ENCODE measurements at places on chromosomes 7 and 10.

- no peak overlapping the region for H3K4me3 ChIP-seq
- peaks cover 11% of the 10 kb centered on the region for H3K4me1 ChIP-seq
- H3K27ac ChIP-seq, result no peak overlapping the region
- H3K27me3 ChIP-seq, result no peaks in the 10 kb centered on the region
- peak; percentile 28 for DNase-seq
- no peaks in the 10 kb centered on the region for H3K36me3 ChIP-seq
These were observed 45.5 kb upstream of the CYTH3 start for GRCh38 chr7:6317797-6318438.

DNA sequence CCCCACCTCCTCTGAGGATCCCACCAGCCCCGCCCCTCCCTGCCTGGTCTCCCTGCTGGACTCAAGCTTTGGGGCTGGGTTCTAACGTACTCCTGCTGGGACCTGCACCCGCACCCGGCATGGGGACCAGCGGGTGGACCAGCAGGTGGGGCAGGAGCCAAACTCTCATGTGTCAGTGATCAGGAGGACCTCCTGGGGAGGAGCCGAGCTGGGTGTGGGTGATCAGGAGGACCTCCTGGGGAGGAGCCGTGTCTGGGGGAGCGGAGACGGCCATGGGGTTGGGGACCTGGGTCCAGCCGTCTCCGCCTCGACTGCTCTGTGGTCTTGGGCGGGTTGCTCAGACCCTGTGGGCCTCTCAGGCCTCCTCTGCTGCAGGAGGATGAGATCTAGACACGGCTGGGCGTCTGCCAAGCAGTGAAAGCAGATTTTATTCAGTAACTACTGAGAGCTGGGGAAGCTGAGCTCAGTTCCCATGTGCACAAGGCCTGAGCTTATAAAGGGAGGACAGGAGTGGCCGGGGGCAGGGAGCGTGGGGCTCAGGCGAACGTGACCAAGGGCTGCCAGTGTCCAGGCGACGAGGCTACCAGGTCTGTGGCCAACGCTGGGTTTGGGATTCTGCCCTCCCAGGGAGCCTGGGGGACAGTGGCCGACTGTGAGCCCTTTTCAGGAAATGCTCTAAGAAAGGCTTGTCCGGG lies 33.6 kb upstream of the UTF1 start:
- H3K4me3 ChIP-seq, result no peak overlapping the region
- no peaks in the 10 kb centered on the region for H3K36me3 ChIP-seq
- H3K27me3 ChIP-seq, result peaks cover 2% of the 10 kb centered on the region
- no peaks in the 10 kb centered on the region for H3K4me1 ChIP-seq
- DNase-seq, result no peak

GRCh38 chr10:6002809-6003510 lies 25.6 kb upstream of the IL15RA start:
- H3K4me1 ChIP-seq, result peaks cover 9% of the 10 kb centered on the region
- H3K4me3 ChIP-seq, result no peak overlapping the region
- no peak overlapping the region for H3K27ac ChIP-seq
- H3K36me3 ChIP-seq, result peaks cover 9% of the 10 kb centered on the region
- peaks cover 9% of the 10 kb centered on the region for H3K27me3 ChIP-seq
- no peak for DNase-seq

- H3K27ac ChIP-seq, result no peak overlapping the region
- peak; percentile 62 for DNase-seq
- H3K4me1 ChIP-seq, result peaks cover 22% of the 10 kb centered on the region
- no peak overlapping the region for H3K4me3 ChIP-seq
These were observed 4.7 kb upstream of the EBF3 start for GRCh38 chr10:129968853-129969183.
